ENCODE measurements at places on chromosomes 4 and X.

- no peak for DNase-seq
Observed at GRCh38 chrX:106159861-106160282, 8.2 kb upstream of the PWWP3B start.

DNA sequence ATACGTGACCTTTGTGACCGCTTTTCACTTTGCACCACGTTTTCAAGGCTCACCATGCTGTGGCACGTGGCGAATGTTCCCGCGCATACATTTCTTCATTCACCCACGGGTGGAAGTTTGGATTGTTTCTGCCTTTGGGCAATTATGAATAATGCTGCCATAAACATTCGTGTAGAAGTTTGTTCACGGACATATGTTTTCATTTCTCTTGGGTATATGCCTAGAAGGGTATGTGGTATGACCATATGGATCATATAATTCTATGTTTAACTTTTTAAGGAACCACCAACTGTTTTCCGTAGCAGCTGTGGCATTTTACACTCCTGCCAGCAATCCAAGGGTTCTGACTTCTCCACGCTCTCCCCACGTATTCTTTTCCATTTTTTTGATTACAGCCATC, 60.9 kb upstream of the MXD4 start:
- DNase-seq: no peak

DNA sequence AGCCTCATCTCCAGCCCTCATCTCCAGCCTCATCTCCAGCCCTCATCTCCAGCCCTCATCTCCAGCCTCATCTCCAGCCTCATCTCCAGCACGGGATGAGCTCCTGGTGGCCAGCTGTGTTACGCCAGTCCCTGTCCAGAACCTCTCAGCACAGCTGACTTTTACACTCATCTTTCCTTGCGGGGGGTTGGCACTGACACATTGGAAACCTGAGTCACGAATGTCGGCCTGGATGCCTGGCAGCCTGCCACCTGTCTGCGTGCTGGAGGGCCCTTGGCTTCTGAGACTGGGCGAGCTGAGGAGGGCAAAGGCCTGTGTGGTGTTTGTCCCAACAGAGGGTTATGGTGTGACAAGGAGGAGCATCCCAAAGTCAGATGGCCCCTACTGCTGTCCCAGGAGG, 66.1 kb upstream of the HGFAC start:
- no peak for DNase-seq

DNA sequence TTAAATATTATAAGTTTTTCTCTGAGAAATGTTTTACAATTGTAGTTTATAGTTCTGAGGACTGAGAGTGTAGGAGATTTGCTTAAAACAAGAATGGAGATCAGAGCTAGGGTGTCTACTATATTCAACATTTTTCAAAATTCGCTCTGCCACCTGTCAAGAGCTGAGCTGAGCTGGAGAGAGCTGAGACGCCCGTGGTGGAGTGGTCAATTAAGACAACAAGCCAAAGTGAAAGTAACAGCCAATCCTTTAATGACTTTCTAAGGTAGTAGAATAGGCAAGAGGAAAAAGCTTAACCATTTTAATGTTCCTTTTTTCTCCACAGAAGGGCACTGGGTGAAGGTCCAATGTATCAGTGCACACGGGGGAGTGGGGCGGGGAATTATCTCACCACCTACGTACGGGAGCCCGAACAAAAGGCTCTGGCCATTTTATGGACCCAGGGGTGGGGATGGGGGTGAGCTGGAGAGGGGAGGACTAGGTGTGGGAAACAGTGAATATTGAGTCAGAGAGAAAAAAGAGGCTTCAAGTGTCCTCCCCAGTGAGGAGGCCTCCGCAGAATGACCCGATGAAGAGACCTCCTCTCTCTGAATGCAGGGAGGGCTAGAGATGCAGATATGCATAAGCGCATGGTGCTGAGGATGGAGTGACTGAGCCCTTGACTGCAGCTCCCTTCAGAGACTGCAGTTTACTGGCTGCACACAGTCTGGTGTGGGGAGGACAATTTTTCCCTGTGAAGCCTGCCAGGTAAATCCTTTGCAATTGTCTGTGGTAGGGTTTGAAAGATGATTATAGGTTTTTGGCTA, 60.8 kb downstream of the SPCS3 start:
- no peak for DNase-seq

GRCh38 chrX:52979993-52980392, 21.7 kb upstream of the FAM156A start:
- DNase-seq: no peak

DNA sequence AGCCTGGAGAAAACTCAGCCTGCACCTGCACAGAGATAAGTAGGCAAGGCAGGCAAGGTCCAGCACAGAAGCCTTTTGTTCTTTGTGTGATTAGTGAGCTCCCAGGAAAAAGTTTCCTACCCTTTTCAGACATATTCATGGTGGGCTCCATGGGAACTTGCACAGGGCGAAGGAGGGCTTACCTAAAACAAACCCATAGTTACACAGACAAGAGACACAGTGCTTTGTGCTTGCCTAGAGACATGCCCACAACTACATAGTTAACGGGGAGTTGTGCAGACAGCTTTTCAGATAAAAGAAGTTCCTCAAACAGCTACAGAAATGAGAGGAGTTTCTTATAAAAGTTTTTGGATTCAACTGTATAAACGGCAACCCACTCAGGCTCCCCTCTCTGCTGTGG, 180.5 kb downstream of the GLUD2 start:
- DNase-seq: no peak

GRCh38 chr4:145490361-145490760, 8.7 kb downstream of the SMAD1 start:
- DNase-seq: no peak

- no peak for DNase-seq
Observed at GRCh38 chr4:82388405-82388804, 14.6 kb upstream of the HNRNPD start.

DNA sequence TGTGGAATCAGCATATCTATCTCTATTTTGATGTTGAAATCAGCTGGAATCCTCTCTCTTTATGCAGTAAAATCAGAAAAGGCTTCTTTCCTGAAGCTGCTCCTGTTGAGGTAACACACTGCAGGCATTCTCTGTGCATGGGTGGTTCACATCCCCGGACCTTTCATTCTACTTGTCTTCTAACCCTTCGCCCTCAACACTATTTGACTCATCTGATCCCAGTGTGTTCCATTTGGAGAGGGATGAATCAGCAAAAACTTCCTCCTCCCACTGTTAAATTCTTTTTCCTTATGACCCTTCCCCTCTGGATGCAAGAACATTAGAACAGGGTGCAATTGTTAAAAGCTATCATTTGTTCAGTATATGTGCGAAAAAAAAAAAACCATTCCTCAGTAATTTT, 67.4 kb downstream of the RNF150 start:
- DNase-seq: no peak

DNA sequence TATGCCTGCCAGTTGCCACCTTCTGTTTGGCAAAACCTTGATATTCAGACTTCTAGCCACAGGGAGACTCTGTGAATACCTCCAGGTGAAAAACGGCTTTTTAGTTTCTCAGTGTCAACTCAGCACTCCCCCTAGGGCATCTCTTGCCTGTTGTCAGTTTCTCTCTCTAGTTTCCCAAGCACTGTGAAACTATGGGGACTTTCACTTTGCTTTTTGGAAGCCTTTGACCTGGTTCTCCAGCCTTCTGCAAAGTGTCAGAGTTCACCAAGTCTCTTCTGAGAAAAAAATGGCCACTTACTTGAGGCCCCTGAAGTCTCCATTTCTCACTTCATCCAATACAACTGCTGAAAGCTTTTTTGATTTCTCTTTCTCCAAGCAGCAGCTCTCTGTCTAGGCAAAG, 521.5 kb downstream of the INPP4B start:
- no peak for DNase-seq

DNA sequence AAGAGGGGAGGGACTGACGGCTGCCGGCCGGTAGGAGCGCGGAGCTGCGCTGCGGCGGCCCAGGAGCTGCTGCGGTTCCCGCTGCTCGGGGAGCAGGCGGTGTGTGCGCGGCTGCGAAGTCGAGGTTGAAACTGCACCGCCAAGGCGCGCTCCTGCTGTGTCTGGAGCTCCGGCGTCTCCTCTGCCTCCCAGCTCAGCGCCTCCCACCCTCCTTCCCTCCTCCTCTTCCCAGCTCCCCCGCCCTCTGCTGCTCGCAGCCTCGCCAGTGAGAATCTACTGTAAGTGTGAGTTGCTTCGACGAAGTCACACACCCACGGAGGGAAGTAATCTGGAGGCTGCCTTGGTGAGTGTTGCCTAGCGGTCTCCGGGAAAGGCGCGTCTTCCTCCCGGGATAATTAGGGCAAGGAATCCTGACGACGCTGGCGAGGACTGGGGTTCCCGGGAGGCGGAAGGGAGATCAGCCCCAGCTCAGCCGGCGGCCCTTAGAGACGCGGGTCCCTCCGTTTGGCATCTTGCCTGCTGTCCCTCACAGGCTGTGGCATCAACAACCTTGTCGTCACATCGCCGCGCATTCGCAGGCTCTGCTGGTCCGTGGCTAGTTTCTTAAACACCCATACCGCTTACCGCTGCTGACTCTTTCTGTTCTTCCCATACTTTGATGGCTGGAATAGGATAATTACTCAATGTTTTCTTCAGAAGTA, at the start of gene EPHA5:
EPHA5 (minus strand) TSS at position 159 of the 701 bp plus-strand sequence. CDS start 747 bp downstream, outside the sequence.
- no peak for DNase-seq

GRCh38 chrX:130055103-130055502, 55.2 kb downstream of the ELF4 start:
- DNase-seq: no peak

- DNase-seq: no peak
Observed at GRCh38 chr4:101968364-101968763, 177.8 kb downstream of the BANK1 start.

- no peak for DNase-seq
Observed at GRCh38 chr4:135538698-135539097, 1337.1 kb upstream of the PABPC4L start.

GRCh38 chr4:75180790-75181776, 248.2 kb downstream of the PARM1 start:
- no peak for DNase-seq

- no peak for DNase-seq
Observed at GRCh38 chr4:41537292-41537890, 566 bp upstream of the LIMCH1 start.

- DNase-seq: no peak
Observed at GRCh38 chr4:39497909-39498726, 29.1 kb downstream of the UGDH start.

- DNase-seq: no peak
Observed at GRCh38 chrX:151031391-151031975, 48.3 kb downstream of the HMGB3 start.

GRCh38 chrX:40177117-40177430, 79.3 kb upstream of the BCOR start:
- DNase-seq: no peak
